Activated CD4-positive, alpha-beta T cell treated with anti-CD3 and anti-CD28 coated beads for 4 hours (primary cell): ENCODE measurements at places on chromosomes 2 and 18.

GRCh38 chr2:73290049-73290839, 3.1 kb downstream of the EGR4 start:
- peak; percentile 34 for DNase-seq

- DNase-seq, result no peak
Observed at GRCh38 chr18:58990720-58991119, 126.0 kb downstream of the ZNF532 start.

DNA sequence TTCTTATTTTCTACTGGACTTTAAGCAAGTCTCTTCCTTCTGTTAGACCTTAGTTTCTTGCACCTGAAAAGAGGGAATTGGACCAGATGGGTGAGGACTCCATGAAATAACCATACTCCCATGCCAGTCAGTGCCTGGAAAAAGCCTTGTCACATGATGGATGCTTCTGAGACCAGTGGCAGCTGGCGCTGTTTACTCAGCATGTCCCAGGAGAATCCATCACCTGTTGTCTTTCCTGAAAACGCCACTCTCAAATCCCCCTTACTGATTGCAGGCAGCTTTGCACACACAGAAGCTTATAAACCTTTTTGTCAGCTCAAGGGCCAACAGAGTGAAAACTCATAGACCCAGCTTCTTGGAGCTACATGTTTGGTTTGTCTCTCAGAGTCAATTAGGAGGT, 117.6 kb downstream of the POLE4 start:
- no peak for DNase-seq

- no peak for DNase-seq
Observed at GRCh38 chr2:188089901-188090300, 201.8 kb upstream of the GULP1 start.

- no peak for DNase-seq
Observed at GRCh38 chr2:60433018-60433596, 120.3 kb downstream of the BCL11A start.

- DNase-seq, result no peak
Observed at GRCh38 chr2:141582213-141582612, 548.6 kb downstream of the LRP1B start.

DNA sequence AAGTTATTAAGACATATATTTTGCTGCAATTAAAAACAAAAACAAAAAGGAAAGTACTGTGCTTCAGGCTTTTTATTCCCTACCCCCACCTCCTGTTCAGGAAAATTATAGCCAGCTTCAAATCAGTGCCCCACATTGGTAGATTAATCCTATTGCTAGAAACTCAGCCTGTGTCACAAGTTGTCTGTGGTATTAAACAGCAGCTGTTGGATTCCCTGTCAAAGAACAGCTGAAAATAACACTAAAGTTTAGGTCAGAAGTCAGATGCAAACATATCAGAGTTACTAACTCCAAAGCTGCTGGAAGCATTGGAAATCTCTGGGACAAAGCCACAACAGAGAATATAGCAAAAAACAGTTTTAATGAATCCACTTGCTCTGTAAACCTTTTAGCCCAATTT, 818 bp upstream of the CCDC141 start:
- no peak for DNase-seq

DNA sequence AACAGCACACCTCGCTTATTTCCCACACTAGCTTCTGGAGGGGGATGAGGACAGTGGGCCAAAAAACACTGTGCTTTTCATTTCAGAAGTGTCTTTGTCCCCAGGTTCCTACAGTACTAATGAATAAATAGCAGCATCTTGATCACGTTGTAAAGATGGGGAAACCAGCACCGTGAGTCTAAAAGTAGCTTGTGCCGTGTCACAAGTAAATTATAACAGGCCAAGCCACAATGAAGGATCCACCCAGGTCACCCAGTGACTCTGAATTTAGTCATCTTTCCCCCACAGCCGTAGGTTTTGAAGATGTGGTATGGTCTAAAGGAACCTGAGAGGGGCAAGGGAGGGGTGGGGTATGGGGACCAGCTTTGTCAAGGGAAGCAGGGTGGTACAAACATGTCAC, 8.8 kb downstream of the FZD7 start:
- no peak for DNase-seq

GRCh38 chr2:224545884-224546644, 39.1 kb downstream of the CUL3 start:
- DNase-seq, result no peak

DNA sequence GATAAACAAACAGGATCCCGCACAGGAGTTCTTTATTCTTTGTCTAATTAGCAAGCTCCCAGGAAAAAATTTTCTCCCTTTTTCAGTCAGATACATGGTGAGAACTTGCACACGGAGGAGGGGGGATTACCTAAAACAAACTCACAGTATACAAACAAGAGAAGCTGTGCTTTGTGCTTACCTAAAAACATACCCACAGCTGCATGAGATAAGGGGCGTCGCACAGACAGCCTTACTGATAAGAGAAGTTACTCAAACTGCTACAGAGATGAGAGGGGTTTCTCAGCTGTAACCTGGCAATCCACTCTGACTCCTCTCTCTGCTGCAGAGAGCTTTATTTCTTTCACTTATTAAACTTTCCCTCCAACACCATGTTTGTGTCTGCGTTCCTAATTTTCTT, 32.9 kb upstream of the ST3GAL5 start:
- no peak for DNase-seq

DNA sequence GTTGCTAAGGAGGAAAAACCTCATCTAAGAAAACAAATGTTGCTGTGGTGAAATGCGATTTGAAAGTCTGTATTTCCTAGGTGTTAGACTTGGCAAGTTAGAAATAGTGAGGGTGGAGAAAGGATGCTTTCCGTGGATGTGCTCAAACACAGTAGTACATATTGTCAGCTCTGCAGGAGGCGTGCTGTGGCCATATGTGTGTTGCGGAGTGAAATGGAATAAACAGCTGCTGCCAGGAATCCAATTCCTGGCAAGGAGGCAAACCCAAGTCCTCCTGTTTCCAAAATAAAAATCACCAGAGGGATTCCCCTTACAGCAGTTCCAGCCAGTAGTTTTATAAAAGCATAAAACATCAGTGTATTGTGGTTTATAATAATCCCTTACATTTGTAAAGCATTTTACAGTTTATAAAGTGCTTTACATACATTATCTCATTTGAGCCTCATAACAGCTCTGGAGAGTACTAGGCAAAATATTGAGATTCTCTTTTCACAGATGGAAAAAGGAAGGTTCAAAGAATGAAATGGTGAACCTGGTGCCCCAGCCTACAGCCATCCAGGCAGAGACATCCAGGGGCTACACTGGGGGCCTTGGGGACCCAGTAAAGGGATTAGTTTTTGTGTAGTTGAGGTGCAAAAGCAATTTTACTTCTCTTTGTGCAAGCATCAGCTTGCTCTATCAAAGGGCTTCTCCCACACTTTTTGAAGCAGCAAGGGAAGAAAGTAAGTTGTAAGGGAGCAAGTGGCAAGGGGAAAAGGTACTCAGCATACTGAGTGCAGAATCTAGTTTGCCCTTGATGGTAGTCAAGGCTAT, 206.0 kb downstream of the AGPS start:
- no peak for DNase-seq
